C1 segment of cervical spinal cord (tissue), 14 donors: ENCODE measurements at places on chromosomes 5 and 9.

- DNase-seq = no peak
These were observed 28.8 kb downstream of the CAMK4 start for GRCh38 chr5:111252799-111253545.

DNA sequence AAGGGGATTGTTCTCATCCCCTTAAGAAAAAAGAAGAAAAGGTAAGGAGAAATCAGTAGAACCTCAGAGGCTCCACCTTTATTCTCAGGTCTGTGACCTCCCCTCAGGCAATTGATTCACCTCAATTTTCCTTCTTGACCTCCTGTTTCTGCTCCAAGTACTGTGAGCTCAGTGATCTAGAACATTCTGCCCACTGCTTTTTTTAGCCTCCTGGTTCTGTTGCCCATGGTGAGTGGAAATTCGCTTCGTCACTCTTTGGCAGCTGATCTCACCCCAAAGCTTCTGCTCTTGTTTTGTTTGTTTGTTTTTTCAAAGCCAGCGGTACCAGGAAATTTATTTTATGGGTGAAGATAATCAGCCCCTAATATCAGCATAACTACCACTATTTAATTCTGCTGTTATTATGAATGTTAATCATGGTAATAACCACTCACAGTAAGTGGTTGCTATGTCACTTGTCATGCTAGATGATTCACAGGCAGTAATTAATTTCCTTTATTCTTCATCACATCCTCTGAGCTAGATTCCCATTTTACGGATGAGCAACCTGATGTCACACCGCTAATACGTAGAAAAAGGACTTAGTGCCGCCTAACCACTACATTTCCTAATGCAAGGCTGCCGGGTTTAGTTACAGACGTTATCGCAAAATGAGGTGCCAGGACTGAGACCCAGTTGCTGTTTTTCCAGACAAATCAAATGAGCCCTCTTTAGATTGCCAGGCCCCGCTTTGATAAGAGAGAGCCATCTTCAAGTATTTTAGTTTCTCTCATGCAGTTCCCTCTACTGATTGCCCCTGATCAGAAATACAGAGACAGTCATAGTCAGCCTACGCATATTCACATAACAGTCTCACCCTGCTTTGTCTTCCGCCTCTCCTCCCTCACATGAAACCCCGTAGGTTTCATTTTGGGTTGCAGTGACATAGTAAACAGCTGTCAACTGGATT, 78.2 kb downstream of the CYFIP2 start:
- DNase-seq = peak; percentile 12

- no peak for DNase-seq
These were observed 134.5 kb downstream of the ALDH1A1 start for GRCh38 chr9:72818385-72818784.

DNA sequence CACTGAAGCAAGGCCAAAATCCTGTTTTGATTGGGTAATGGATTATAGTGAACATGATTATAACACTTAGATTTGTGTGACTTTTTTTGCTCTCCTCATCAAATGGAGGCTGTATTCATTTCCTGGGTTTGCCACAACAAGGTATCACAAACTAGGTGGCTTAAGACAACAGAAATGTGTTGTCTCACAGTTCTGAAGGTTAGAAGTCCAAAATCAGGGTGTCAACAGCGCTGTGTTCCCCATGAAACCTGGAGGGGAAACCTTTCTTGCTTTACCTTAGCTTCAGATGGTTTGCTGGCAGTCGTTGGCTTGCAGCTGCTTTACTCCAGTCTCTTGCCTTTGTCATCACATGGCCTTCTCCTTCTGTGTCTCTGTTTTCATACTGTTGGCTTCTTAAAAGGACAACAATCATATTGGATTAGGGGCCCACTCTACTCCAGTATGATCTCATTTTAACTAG, 32.4 kb downstream of the CDC42SE2 start:
- no peak for DNase-seq

- no peak for DNase-seq
These were observed 89.5 kb downstream of the TSSK1B start for GRCh38 chr5:113344973-113345940.

GRCh38 chr5:133154274-133155075, 102.7 kb downstream of the HSPA4 start:
- no peak for DNase-seq

DNA sequence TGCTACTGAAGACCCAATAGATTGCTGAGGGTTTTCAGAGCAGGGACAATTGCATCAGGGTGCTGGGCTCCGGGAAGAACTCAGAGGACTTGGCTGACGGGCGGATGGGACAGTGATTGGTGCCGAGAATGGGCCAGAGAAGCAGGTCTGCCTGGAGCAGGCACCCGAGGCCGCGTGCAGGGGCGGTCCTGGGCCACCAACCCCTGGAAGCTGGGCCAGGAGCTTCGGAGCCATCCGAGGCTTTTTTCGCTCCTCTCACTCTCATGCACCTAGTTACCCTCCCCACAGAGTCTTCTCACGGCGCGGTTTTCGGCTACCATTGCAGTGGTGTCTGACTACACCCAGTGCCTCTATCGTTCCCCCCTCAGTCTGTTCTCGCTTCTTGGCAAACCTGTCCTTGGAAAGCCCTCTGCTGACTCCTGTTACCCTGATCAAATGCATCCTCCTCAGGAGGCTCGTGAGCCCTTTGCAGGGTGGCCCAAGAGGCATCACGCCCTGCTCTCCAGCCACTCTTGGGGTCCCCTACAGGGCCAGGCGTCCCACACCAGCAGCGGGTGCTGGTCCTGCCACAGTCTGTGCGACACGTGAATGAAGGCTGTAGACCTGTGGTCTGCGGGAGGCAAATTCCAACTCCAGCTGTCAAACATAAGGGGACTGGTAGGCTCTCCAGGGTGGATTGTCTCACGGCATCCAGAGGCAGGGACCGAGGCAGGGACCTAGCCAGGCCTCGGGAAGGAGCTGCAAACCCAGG, 1.2 kb upstream of the CLPTM1L start:
- DNase-seq = no peak

DNA sequence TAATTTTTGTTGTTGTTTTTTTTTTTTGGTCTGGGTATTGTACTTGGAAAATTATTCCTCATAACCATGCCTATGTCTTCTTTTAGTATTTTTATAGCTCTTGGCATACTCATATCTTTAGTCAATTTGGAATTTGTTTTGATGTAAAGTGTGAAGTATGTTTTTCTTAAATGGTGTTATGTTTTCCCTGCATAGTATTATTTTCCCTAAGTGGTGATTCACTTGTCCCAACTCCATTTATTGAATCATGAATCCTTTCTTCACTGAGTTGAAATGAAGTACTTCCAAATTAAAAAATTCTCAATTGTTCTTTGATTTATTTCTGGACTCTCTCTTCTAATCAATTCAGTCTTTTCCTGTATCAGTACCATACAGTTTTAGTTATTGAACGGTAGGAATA, 46.5 kb downstream of the POLK start:
- DNase-seq = no peak

DNA sequence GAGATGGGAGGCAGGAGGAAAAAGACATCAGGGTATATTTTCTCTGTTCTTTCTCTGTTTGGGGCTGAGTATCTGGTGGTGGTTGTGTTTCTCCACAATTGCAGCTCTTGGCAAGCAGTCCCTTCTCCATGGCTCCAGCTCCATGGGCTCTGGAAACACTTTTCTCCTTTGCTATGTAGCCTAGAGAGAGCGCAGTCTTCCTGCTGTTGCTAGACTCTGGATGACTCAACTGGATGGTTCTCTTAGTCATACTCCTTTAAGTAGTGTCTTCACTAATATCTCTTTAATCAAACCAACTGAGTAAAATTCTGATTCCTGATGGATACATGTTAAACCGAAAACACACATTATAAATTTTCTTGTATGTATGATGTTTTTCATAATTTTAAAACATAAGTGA, 3.3 kb upstream of the PLGRKT start:
- DNase-seq = no peak

- DNase-seq = no peak
These were observed 57.0 kb downstream of the ECPAS start for GRCh38 chr9:111427186-111427585.

GRCh38 chr9:124297551-124297901, 39.8 kb downstream of the NEK6 start:
- no peak for DNase-seq

DNA sequence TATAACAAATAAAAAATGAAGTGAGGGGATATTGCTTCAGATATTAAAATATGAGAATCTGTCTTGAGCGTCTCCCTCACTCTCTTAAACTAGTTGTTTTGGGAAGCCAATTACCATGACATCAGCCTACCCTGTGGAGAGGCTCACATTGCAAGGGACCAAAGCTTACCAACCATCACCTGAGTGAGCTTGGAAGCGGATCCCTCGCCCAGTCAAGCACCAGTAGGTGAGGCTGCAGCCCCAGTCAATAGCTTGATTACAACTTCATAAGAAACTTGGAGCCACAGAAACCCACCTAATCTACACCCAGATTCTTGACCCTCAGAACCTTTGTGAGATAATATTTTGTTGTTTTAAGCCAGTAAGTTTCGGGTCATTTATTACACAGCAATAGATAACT, 206.2 kb downstream of the CEMIP2 start:
- no peak for DNase-seq

GRCh38 chr9:132584601-132585560, 2.5 kb downstream of the BARHL1 start:
- DNase-seq = no peak

DNA sequence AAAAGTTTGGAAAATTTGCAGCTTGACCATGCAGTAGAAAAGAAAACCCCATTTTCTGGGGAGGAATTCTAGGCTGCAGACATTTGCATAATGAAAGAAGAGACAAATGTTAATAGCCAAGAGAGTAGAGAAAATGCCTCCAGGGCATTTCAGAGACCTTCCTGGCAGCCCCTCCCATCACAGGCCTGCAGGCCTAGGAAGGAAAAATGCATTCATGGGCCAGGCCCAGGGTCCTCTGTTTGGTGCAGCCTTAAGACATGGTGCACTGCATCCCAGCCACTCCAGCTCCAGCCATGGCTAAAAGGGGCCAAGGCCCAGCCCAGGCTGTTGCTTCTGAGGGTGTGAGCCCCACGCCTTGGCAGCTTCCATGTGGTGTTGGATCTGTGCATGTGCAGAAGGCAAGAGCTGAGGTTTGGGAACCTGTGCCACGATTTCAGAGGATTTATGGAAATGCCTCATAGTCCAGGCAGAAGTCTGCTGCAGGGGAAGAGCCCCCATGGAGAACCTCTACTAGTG, 75.0 kb upstream of the OR13F1 start:
- no peak for DNase-seq

DNA sequence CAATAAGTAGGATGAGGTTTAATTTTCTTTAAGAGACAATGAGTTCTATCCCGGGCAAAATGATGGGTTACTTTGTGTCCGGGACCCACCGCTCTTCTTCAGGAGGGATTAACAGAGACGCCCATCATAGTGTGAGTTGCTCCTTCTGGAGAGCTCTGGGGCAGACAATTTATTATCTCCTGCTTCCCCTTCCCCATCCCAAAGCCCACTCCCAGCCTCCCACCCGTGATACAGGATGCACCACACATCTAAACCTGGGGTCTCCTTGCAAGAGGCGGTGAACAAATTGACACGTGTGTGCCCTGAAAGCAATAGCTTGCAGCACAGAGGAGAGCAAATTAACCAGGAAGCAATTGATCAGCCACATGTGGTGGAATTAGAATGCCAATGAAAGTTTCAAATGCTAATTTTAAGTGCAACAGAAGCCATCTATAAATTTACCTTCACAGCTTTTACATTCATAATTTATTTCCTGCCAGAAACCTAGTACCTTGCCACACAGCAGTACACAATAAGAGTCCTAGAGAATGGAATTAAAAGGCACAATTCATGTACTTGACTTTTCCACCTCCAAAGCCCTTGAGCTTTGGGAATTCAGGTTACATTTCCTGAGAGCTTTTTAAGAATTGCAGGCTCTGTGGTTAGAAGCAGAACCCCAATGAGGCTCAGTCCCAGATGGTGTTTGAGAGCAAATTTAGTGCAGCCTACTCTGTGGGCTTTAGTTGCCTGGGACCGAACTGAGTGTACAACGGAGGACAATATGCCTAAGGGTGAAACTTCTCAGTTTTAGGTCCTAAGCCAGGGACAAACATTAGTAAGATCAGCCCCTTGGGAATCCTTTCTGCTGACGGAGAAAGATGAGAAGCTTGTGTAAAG, 399.6 kb downstream of the MED10 start:
- DNase-seq = no peak

DNA sequence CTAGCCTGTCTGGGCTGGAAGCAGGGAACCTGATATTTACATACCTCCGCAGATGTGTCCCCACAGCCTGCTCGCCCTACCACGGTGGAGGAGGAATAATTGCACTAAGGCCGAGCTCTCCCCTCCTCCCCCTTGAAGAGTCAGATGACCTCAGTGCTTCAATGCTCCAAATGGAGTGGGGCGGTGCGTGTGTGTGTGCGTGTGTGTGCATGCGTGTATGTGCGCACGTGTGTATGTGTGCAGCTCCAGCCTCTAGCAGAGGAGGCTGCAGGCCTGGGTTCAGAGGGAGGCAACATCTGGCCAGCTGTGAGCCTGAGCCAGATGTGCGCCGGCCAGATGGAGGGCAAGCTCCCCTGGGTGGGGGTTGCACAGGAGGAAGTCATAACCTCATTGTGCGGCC, 90.5 kb downstream of the NRG2 start:
- DNase-seq = no peak

GRCh38 chr5:57569601-57570000, 87.0 kb upstream of the ACTBL2 start:
- DNase-seq = no peak

DNA sequence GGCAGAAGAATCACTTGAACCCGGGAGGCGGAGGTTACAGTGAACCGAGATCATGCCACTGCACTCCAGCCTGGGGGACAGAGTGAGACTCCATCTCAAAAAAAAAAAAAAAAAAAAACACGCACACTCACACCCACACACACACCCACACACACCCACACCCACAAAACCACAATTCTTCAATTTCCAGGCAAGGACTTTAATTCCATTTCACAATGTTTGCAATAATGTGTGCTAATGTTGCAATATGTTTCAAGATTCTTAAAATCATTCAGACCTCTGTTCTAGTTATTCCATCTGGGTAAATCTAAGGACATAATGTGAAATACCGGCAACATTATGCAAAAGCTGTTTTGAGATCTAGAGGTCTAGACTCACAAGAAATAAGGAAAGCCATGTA, 28.3 kb downstream of the CCDC69 start:
- DNase-seq = no peak

GRCh38 chr5:119631660-119632059, 2.3 kb downstream of the FAM170A start:
- DNase-seq = no peak

DNA sequence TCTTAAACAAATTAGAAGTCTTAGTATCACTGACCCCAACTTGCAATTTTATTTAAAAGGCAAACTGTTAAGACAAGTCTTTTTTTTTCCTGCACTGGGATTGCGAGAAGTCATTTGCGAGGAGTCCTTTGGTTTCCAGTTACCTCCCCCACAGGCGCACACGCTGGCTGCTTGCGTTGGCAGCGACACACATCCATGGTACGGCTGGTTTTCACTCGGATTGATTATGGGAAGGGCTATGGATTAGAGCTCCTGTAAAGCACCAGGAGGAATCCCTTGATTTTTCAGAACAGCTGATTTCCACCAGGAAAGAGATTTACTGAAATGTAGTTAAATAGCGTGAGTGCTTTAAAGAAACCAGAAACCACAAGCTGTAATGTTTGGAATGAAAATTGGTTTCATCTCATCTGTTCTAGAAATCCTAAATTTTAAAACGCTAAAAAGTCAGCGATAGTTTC, 737 bp downstream of the SLC1A3 start:
- DNase-seq = peak; percentile 29

- DNase-seq = no peak
These were observed 138.9 kb upstream of the PHYKPL start for GRCh38 chr5:178371362-178372111.

GRCh38 chr5:157157293-157157891, 8.7 kb downstream of the GARIN3 start:
- DNase-seq = no peak

GRCh38 chr5:35096216-35096615, 48.5 kb upstream of the AGXT2 start:
- DNase-seq = no peak

GRCh38 chr5:94240993-94241651, 377.3 kb downstream of the KIAA0825 start:
- no peak for DNase-seq
